Aorta (tissue), 5 donors: ENCODE measurements at places on chromosomes 5 and 9. TPM values are rescaled to one million over a fixed set of nuclear protein-coding genes. Genes with fewer than 3 reads are reported as not detected.

GRCh38 chr9:135887021-135887507 is 20.3 kb downstream of the CAMSAP1 start:
- DNase-seq, result peak; percentile 57

DNA sequence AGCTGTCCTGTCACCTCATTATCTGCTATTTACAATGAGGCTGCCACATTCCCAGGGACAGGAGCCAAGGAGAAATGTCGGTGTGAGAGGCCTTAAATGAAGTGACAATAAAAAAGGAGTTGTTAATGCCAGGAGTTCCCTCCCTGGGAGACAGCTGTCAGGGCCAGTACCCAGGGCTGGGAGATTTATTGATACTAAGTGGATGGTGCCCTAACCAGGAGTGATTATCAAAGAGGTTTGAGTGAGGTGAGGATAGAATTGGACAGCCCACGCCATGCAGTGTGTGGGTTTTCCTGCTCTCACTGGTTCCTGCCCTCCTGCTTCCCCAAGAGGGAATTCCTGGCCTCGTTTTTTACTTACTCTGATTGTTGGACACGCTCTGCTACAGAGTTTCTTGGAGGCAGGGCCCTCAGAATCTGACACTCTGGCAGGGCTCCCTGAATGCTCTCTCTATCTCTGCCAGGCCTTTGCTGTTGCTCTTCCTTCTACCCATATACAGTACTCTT is 150.8 kb downstream of the GRIA1 start:
- DNase-seq, result no peak

TRIM7 gene
- 6.9 TPM for total RNA-seq

SLC28A3 gene
- total RNA-seq, result 0.10 TPM

DNA sequence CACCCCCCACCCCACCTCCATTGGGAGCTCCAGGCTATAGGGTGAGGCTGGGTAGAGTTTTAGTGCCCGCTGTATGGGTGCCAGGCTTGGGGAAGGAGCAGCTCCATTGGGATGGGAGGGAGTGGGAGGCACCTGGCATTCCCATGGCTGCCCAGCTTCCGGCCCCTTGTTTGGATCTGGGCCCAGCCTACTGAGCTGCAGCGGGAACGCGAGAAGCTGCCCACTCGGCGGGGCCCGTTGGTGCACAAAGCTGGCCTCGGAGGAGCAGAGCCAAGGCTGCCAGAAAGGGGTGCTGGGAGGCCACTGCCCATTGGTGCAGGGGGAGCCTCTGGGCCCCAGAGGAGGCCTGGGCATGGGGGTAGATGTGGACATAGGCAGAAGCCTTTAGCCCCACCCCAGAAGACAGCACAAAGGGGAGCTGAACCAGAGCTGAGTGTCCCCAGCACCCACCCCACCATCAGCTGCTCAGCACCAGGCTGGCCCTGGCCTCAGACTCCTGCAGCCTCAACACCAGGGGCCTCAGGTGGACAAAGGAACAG is 4.4 kb downstream of the LCN9 start:
- no peak for DNase-seq

GRCh38 chr5:147382776-147383175 is 127.1 kb downstream of the DPYSL3 start:
- no peak for DNase-seq

DNA sequence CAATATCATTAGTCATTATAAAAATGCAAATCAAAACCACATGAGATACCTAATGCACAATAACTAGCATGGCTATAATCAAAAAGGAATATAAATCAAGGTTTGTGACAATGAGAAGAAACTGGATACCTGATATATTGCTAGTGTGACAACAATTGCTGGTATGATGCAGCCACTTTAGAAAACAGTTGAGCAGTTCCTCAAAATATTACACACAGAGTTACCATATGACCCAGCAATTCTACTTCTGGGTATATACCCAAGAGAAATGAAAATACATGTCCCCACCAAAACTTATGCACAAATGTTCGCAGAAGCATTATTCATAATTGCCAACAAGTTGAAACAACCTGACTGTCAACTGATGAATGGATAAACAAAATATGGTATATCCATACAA is 339.7 kb upstream of the POU5F2 start:
- no peak for DNase-seq

HBEGF gene
- total RNA-seq, result 14.5 TPM

GRCh38 chr9:124716808-124717207 is 54.3 kb downstream of the NR6A1 start:
- no peak for DNase-seq

RLN2 gene
- total RNA-seq, result not detected

- DNase-seq, result no peak
These were observed 53.1 kb upstream of the TYRP1 start for GRCh38 chr9:12640016-12640587.
